KBM-7 (cell line): ENCODE measurements at places on chromosomes 3 and 15.

DNA sequence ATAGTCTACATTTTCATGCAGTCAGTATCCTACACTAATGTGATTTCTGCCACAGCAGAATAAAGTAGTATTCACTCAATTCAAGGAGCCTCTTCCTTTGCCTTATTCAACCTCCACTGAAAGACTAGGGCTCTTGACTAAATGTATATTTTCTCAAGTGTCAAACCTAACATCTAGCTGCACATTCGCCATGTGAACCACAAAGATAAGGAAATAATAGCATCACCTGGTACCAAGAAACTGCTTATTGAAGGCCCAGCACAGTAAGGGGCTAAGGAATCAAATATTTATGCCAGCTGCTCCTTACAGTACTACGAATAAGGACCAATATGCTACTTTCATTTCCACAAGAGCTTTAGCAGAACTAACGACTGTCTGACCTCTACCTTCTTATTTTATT, 1.3 kb downstream of the SRP14 start:
- no peak for DNase-seq

DNA sequence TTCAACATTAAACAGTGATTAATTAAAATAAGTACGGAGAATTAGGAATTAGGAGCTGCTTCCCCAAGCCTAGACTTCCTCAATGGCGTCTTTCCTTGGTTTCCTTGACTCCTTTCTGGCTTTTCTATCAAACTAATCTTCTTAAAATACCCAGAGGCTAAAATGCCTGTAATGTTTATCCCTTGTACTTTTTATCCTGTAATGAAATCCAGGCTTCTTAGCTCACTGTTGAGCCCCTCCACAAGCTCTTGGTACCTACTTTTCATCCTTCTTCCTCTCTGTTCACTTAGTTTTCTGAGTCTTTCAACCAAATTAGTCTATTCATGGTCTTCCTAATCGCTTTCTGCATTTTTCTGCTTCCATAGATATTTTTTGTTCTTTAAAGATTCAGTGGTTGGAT, 6.9 kb upstream of the UBE2E1 start:
- no peak for DNase-seq

GRCh38 chr3:188554404-188554803, 400.4 kb downstream of the LPP start:
- no peak for DNase-seq

GRCh38 chr3:120160050-120160449, 65.8 kb upstream of the GSK3B start:
- DNase-seq, result no peak

DNA sequence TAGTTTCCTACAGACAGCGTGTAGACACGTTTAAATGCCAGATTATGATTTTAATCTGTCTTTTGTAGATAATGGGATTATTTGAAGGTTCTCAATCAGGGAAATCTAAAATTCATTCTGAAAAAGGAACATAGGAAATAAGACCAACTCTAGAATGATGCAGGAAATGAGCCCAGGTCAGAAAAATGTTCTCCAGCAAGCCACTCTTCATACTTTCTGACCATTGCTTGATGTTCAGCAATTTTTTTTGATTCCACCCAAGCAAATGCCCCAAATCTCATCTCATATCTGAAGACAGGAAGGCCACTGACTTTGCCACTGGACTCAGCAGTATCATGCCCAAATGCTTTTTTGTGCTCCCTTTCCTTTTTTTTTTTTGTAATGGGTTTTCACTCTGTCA, 373.4 kb downstream of the LPP start:
- no peak for DNase-seq

DNA sequence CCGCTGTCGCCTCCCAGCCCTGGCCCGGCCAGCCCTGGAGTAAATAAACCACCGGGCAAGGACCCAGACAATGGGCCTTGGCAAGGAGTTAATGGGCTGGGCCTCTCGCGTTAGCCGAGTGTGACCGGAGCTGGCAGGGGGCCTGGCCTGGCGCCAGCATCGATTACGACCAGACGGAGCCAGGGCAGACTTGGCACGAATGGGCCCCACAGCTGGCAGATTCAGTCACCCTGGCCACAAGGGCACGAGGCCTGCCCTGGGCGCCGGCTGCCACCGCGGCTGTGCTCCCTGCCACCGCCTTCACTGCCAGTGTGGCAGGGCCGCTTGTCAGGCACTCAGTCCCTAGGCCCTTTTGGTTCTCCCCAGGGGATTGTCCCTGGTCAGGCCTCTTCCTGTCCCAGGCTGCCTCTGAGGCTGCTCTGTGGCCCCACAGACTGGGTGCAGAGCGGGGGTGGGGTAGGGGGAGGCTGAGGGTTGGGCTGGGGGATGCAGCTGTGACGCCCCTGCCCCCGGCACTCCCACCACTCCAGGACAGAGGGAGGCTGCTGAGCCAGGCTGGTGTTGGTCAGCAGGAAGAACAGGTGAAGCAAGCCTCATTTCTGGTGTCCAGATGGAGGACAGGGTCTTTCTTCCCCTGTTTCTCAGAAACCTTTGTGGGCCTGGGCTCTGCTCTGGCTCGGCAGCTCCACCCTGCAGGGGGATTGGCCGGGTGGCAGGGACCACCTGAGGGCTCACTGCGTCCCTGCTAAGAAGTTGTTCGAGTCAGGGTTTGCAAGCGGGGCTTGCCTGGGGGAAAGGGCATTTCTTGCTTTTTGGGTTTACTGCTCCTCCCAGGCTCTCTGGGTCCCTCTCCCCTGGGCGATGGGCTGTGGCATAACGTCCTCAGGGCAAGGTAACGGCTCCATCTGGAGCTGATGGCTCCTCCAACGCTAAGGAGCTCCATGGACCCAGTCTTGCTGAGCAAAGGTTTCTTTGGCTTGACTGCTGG, 30.5 kb upstream of the SRP14 start:
- DNase-seq, result peak; percentile 75

GRCh38 chr3:57637391-57637790, 40.2 kb upstream of the ARF4 start:
- DNase-seq, result no peak

GRCh38 chr3:184561913-184562877, 610 bp downstream of the EPHB3 start:
- no peak for DNase-seq

DNA sequence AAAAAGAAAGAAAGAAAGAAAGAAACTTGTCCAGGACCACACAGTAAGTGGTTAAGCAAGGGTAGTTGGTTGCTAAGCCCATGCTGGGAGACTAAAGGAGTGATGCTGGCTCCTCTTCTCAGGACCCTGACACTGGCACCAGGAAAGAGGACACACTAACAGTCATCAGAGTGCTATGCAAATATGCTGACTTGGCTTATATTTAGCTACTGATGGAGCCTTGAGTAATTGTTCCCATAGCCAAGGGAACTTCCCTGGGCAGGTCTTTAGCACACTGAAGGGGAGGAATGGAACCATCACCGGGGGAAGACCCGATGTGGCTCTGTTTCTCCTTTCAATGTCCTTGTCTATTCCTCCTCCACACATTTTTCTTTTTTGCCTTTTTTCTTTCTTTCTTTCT, 6.2 kb downstream of the TMEM40 start:
- no peak for DNase-seq

DNA sequence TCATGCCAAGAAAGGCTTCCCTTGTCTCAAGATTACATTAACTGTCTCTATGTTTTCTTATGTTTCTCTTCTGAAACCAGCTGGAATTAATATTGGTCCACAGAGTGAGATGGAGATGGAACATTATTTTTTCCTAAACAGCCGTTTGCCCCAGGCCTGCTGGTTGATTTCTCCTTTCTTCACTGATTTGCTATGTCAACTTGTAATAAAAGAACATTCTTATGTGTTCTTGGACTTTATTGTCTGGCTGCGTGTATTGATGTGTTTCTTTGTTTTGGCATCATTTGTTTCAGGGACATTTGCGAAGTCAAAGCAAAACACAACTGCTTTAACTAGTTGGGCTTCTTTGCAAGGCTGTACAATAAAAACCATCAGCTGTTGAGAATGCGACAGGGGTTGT, 168.5 kb downstream of the FAM43A start:
- DNase-seq, result no peak

GRCh38 chr3:125054449-125055329, 1.1 kb downstream of the HEG1 start:
- peak; percentile 34 for DNase-seq

DNA sequence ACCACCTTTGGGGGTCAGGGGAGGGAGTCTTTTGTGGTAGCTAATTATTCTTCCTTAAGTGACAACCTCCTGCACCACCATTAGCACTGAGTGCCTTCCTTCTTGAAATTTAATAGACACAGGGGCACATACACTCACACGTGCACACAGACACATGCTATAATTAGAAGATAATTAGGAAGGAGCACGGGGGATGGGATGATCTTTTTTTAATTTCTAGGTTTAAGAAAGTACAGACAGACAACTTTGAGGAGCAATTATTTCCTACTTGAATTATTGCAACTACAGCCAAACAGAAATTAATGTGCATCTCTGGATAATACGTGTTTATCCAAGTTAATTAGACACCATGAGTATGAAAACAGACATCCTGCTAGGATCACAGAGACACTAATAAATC, 44.8 kb upstream of the GUCA1C start:
- DNase-seq, result no peak

DNA sequence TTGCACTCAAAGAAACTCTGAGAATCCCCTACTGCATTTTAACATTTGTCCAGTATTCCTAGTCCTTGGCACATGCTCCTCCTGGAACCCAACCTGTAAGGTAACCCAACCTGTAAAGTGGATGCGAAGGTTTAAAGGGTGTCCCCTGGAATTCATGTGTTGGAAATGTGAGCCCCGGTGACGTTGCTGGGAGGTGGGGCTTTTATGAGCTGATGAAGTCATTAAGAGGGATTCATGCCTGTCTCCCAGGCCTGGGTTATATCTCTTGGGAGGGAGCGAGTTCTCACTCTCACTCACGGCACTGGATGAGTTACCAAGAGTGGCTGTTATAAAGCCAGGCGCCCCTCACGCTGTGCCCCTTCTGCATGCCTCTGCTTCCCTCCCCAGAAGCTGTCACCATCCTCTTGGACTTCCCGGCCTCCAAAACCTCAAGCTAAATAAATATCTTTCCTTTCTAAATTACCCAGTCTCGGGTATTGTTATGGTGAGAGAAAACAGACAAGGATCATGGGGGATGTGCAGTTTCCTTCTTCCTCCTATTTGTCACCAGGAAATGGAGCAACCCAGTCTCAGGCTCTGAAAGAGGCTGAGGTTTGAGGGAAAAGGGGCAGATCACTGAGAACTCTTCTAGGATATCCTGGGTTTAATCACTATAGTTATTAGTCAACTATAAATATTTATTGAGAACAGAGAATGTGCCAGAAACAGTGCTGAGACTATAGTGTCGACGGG, 7.6 kb downstream of the XXYLT1 start:
- DNase-seq, result no peak

DNA sequence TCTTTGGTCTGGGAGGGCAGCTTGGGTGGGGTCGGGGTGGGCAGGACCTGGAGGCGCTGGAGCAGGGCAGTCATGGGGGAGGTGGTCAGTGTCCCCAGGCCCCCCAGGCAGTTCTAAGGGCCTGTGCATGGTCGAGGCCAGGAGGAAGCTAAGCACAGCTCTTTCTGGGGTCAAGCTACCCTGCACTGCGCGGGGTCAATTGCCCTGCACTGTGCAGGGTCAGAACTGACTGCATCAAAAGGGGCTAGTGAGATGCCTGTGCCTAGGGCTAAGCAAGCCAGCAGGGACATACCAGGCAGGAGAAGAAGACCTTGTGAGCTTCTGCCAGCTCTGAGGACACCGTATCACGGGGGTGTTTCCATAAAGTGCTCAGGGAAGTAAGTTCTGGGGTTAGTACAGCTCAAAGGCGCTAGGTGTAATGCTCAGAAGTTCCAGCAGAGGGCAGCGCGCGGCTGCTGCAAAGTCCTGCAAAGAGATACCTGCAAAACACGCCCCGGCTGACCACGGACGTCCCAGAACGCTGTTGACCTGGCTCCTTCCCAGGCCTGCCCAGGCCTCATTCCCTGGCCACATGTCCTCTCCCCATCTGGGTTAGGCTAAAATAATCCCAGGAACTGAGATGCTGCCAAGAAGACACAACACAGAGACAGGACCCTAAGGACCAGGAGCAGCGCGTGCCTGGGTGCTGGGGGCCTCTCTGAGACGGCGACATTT, 18.8 kb upstream of the IQSEC1 start:
- DNase-seq, result peak; percentile 84

- peak; percentile 4 for DNase-seq
Measured at GRCh38 chr3:120560304-120561250, 35.6 kb upstream of the NDUFB4 start.

GRCh38 chr3:143226678-143227291, 107.2 kb downstream of the CHST2 start:
- DNase-seq, result no peak

DNA sequence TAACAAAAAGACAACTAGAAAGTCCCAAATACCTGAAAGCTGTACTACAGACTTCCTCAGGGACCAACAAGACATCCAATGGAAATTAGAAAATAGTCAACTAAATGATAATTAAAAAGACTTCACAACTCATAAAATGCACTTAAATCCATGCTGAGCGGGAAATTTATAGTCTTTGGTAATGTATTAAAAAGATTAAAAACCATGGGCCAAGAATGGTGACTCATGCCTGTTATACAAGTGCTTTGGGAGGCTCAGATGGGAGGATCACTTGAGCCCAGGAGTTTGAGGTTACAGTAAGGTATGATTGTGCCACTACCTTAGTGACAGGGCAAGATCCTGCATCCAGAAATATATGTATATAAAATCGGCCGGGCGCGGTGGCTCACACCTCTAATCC, 45.0 kb downstream of the CPEB1 start:
- DNase-seq, result no peak

- no peak for DNase-seq
Measured at GRCh38 chr3:144381607-144382006, 410.0 kb downstream of the DIPK2A start.

DNA sequence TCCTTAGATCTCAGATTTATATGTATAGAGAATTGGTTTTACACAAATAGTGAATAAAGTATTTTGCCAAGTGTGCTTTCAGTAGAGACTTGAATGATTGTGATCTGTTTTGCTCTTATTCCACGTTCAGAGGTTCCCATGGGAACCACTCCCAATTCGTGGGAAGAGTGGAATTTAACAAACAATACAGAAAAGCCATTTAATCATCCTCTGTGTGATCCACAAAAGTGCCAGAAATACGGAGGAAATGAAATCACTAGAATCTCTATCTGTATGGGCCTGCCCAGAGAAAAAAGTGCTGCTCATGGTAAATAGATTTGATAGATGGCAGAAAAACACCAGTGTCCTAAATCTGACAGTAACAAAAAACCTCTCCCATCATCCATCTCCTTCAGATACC, 56.0 kb downstream of the CNTN4 start:
- DNase-seq, result no peak

DNA sequence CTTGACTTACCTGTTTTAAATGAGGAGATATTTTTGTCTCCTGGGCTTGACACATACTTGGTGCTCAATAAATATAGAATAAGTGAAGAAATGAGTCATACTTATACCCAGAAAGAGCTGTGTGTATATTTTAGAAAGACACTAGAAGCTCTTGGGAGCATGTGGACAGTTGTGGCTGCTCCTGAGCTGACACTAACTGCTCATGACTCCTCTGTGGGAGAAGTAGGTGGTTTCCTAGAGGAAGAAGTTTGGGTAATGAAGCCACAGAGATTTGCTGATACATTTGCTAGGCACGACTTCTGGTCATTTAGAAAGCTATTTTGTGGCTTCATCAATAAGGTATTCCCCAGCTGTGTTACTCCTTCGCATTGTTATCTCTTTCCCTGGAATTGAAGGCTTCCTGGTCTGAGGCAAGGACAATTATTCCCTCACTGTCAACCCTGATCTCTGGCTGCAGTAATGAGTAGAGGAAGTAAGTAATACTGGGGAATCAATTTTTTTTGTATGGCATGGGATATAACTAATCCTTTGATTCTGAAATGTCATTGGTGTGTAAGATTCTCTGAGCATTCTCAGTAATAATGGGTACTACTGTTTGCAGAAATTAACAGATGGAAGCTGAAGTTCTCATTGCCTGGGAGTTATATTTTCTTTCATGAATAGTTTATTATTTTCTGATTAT, 79.6 kb upstream of the DCBLD2 start:
- DNase-seq, result peak; percentile 27
